Bronchial epithelial cell (primary cell): ENCODE measurements at places on chromosomes 4 and X. TPM values are rescaled to one million over a fixed set of nuclear protein-coding genes. Genes with fewer than 3 reads are reported as not detected.

POU4F2 gene
- not detected in 2 replicates for total RNA-seq

GRCh38 chr4:170758988-170759387 is 669.2 kb upstream of the AADAT start:
- DNase-seq, result no peak

DNA sequence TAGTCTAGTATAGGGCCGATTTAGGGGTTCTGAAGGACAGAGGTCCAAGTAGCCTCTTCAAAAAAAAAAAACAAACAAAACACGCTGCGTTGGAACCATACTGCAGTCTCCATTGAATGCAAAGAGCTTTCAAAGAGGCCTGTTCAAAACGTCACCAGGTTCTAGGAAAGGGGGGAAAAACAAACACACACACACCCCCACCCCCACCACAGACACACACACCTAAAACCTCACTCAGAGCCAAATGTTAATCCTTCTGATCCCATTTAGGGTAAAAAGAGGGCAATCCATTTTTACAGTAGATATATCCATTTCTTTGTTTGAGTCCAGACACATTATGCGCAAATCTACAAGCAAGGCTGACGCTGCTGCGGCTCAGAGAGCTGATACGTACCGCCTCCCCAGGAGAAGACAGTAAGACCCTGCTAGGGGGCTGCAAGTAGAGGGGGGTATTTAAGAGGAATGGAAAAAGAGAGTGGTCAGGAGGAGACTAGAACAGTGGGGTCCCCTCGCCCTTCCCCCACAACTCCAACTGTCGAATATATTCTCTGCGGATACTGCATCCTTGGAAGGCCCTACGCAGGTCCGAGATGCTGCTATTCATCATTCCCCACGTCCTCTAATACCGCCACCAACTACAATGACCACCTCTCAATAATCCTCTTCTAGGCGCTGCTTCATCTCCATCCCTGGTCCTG is 1.3 kb downstream of the NKRF start:
- DNase-seq, result no peak

DNA sequence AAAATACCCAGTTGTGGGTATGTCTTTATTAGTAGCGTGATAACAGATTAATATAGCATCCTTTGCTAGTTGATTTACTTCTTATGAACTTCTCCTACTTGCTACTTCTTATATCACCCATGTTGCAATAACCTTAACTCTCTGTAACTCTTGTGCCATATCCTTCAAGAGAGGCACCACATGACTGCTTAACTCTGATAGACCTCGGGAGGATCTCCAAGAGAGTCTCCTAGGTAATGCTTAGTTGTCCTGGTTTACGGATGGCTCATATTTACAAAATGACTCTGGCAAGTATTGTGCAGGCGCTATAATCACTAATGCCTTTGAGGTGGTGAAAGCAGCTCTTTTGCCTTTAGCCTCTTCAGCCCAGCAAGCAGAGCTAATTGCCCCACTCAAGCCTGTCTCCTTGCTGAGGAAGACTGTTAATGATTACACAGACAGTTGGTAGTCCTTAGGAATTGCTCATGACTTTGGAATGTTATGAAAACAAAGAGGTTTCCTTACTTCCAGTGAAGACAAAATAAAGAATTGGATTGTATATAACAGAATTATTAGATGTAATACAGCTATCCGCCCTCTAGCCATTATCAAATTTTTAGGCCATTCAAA is 1305.8 kb downstream of the PCDH7 start:
- DNase-seq, result peak; percentile 77
